ENCODE measurements at places on chromosomes 4 and X. TPM values are rescaled to one million over a fixed set of nuclear protein-coding genes. Genes with fewer than 3 reads are reported as not detected.

GRCh38 chr4:188107931-188108843, 1.2 kb downstream of the TRIML2 start:
- H3K4me3 ChIP-seq, result peak overlapping the region; percentile 20
- no peak for DNase-seq
- peaks cover 35% of the 10 kb centered on the region for H3K4me1 ChIP-seq
- peak overlapping the region; percentile 74 for H3K27ac ChIP-seq
- H3K27me3 ChIP-seq, result no peaks in the 10 kb centered on the region

GRCh38 chr4:117010671-117011070, 74.7 kb downstream of the TRAM1L1 start:
- H3K27ac ChIP-seq, result no peak overlapping the region
- no peak for DNase-seq
- no peaks in the 10 kb centered on the region for H3K36me3 ChIP-seq
- no peak overlapping the region for H3K4me3 ChIP-seq

Gene NXF2B
- not detected for total RNA-seq

Gene PALLD
- total RNA-seq, result 396 TPM

- H3K27me3 ChIP-seq, result peaks cover 5% of the 10 kb centered on the region
- no peak overlapping the region for H3K4me3 ChIP-seq
- no peaks in the 10 kb centered on the region for H3K36me3 ChIP-seq
- no peaks in the 10 kb centered on the region for H3K4me1 ChIP-seq
Observed at GRCh38 chrX:136325377-136325776, 24.6 kb downstream of the ADGRG4 start.

DNA sequence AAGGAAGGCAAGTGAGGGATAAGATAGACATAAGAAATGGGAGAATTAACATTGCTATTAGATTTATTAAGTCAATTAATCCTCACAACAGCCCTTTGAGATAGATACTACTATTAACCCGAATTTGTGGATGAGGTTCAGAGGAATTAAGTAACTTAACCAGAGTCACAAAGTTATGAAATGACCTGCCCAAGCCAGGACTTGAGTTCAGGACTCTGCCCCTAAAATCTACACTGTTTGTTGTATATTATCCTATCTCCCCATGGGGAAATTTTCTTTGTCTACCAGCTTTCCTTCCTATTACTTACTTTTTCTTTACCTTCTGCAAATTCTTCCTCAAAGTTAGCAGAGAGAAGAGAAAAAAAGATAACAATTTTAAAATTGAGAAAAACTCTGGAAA, 33.4 kb upstream of the UBQLN2 start:
- no peaks in the 10 kb centered on the region for H3K4me1 ChIP-seq
- H3K27me3 ChIP-seq, result no peaks in the 10 kb centered on the region
- DNase-seq, result no peak
- H3K36me3 ChIP-seq, result no peaks in the 10 kb centered on the region

GRCh38 chr4:60002603-60003337, 1197.4 kb upstream of the ADGRL3 start:
- H3K4me3 ChIP-seq, result no peak overlapping the region
- H3K4me1 ChIP-seq, result no peaks in the 10 kb centered on the region
- H3K36me3 ChIP-seq, result no peaks in the 10 kb centered on the region
- peaks cover 4% of the 10 kb centered on the region for H3K27me3 ChIP-seq
- H3K27ac ChIP-seq, result no peak overlapping the region
- no peak for DNase-seq

Gene PNCK
- 5.1 TPM for total RNA-seq

- no peaks in the 10 kb centered on the region for H3K4me1 ChIP-seq
- H3K36me3 ChIP-seq, result no peaks in the 10 kb centered on the region
- no peak overlapping the region for H3K4me3 ChIP-seq
Observed at GRCh38 chr4:183783991-183784553, 121.0 kb upstream of the STOX2 start.

DNA sequence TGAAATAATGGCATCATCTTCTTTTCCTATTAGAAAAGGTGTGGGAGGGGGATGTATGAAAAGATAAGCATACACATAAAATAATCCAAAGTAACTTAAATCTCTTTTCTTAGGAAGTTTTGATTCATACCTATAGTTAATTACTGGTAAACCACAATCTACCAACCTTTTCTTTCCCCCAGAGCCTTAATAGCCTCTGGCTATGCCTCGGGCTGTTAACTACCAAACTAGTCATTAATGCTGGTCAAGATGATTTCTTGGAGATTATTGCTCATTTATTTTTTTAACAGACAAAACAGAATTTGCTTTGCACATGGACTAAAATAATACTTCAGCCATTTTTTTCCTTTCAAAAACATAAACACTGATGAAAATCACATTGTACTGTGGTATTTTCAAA, 16.9 kb downstream of the NAA11 start:
- no peaks in the 10 kb centered on the region for H3K36me3 ChIP-seq
- H3K27me3 ChIP-seq, result no peaks in the 10 kb centered on the region
- H3K4me1 ChIP-seq, result no peaks in the 10 kb centered on the region

DNA sequence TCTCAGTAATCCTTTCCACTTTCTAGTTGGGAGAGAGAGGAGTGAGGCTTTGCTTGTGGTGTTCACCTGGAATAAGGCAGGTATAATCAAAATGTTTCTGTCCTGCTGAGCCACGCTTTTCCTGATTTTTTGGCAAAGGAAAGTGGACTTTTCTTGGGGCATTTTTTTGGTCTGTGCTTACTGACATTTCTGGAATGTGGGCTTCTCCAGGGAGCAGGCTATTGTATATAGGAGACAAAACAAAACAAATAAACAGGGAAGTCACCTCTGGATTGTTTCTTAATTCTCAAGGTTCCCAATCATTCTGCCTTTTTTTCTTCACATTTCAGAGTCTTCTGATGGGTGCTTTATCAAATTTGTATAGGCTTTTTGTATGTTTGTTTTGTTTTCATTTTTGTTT, 25.7 kb upstream of the RP2 start:
- DNase-seq, result no peak
- H3K27ac ChIP-seq, result no peak overlapping the region
- no peaks in the 10 kb centered on the region for H3K36me3 ChIP-seq
- H3K4me1 ChIP-seq, result no peaks in the 10 kb centered on the region

- no peak overlapping the region for H3K27ac ChIP-seq
- no peak for DNase-seq
- peaks cover 7% of the 10 kb centered on the region for H3K4me1 ChIP-seq
- no peak overlapping the region for H3K4me3 ChIP-seq
Observed at GRCh38 chr4:76296286-76296820, 10.2 kb upstream of the STBD1 start.

- no peaks in the 10 kb centered on the region for H3K27me3 ChIP-seq
- no peak for DNase-seq
- H3K36me3 ChIP-seq, result no peaks in the 10 kb centered on the region
- no peak overlapping the region for H3K4me3 ChIP-seq
- peaks cover 26% of the 10 kb centered on the region for H3K4me1 ChIP-seq
Observed at GRCh38 chr4:24108567-24108966, 218.7 kb upstream of the PPARGC1A start.

DNA sequence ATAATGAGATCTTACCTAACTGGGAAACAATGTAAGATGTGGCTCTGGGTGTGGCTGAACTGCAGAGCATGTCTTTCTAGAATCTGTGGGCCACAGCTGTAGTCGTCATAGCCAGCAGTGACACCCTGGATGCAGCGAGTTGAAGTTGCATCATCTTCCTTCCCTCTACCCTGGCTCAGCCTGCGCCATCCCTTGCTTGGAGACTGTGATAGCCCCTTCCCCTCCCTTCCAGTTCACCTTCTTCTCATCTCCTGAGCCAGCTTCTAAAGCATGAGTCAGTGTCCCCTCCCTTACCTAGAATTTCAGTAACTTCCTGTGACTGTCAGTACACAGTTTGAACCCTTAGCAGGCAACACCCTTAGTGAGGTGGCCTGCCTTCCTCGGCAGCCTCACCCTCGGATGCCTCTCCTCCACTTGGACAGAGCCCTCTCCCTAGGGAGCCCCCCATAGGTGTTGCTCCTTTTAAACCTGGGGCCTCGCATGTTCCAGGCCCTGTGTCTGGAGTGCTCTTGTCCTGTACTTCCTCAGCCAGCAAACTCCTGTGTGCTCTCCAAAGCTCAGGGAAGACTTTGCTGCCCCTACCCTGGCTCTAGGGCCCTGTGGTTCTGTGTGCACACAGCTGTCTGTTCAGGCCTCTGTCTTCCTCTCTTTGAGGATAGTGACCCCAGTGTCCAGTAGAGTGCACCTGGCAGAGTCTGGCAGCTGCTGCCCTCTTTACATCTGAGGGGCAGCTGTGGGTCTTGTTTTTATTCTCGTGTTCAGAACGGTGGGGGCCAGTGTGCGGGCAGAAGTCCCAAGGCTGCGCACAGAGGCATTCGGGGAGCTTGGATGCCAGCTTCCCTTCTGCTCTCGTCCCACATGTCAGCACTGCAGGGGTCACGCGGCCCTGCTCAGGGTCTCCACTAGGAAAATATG, 43.7 kb upstream of the TADA2B start:
- H3K4me1 ChIP-seq, result no peaks in the 10 kb centered on the region
- H3K4me3 ChIP-seq, result no peak overlapping the region
- peaks cover 47% of the 10 kb centered on the region for H3K36me3 ChIP-seq
- H3K27me3 ChIP-seq, result no peaks in the 10 kb centered on the region

Gene DRD5
- total RNA-seq, result not detected

DNA sequence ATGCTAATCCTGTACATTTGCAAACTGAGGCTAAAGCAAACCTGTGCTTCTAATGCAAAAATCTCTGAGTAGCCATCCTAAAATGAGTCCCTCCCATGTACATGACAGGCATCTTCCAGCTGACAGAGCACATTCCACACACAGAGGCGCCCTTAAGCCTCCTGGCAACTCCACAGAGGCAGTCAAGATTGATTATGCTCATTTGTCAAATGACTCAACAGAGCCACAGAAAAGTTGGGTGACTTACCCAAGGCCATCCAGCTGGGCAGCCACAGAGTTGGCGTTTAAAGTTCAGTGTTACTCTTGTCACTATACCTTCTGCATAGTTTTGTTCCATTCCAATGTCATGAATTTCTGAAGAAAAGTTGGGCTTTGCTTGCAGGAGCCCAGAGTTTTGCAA, 394.6 kb upstream of the FGF13 start:
- no peaks in the 10 kb centered on the region for H3K27me3 ChIP-seq
- no peak for DNase-seq
- no peak overlapping the region for H3K4me3 ChIP-seq
- no peaks in the 10 kb centered on the region for H3K4me1 ChIP-seq
- H3K27ac ChIP-seq, result no peak overlapping the region

DNA sequence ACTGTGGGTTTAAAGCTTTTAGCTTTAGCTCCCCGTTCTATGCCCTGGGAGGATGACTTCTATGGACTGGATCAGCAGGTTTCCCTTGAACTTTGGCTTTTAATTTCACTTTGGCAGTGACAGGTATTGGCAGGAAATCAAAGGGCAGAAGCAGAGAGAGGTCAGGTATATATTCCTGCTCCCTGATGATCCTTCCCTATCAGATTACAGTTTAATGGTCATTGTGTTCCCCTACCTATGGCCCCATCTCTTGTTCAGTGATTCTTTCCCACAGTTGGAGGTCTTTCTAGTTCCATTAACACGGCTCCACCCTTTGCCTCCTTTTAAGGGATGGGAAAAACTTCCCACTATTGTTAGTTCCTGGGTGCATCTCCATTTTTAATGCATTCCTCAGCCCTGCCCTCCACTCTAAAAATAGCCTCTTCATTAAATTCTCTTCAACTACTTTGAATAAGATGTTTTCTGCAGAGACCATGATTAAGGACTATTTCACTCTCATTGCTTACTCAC, 107.8 kb upstream of the TMEM47 start:
- no peaks in the 10 kb centered on the region for H3K36me3 ChIP-seq
- no peaks in the 10 kb centered on the region for H3K4me1 ChIP-seq
- no peak overlapping the region for H3K27ac ChIP-seq
- H3K4me3 ChIP-seq, result no peak overlapping the region
- DNase-seq, result no peak

Gene DTHD1
- not detected for total RNA-seq

Gene GLOD5
- not detected for total RNA-seq

DNA sequence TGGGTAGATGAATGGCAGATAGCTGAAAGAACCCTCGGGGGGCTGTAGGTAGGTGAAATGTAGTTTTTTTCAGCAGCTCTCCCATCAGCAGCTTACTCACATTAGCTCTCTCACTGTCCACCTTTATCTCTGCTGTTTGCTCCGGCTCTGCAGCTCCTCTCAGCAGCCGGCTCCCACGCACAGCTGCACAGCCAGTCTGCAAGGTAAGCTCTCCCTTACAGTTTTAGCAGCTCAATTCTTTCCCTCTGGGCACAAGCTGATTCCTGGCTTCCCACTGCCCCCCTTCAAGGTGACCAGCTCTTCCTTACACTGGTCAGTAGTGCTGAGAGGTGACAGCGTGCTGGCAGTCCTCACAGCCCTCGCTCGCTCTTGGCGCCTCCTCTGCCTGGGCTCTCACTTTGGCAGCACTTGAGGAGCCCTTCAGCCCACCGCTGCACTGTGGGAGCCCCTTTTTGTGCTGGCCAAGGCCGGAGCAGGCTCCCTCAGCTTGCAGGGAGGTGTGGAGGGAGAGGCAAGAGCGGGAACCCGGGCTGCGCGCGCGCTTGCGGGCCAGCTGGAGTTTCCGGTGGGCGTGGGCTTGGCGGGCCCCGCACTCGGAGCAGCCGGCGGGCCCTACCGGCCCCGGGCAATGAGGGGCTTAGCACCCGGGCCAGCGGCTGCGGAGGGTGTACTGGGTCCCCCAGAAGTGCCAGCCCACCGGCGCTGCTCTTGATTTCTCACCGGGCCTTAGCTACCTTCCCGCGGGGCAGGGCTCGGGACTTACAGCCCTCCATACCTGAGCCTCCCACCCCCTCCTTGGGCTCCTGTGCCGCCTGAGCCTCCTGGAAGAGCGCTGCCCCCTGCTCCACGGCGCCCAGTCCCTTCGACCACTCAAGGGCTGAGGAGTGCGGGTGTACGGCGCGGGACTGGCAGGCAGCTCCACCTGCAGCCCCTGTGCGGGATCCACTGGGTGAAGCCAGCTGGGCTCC, 393.6 kb downstream of the CENPC start:
- no peak overlapping the region for H3K27ac ChIP-seq
- peaks cover 6% of the 10 kb centered on the region for H3K4me1 ChIP-seq
- H3K36me3 ChIP-seq, result no peaks in the 10 kb centered on the region
- H3K27me3 ChIP-seq, result no peaks in the 10 kb centered on the region

Gene S100G
- total RNA-seq, result not detected

DNA sequence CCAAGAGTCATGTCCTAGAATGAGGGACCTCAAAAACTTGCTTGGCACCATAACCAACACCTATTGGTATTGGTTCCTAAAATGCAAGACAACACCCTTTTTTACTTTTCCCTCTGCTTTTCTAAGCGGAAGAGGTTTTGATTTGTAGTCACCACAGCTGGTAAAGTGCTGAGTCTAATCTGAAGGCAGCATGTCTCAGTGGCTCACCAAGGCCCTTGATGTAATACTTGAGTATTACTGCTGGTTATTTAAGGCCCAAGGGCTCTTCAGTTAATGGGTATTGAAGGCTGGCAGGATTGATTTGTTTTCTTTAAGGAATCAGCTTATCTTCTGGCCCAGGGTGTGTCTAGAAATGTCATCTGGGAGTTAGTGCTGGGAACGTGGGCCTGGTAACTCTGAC, 735.1 kb downstream of the GLUD2 start:
- H3K4me3 ChIP-seq, result no peak overlapping the region
- H3K4me1 ChIP-seq, result no peaks in the 10 kb centered on the region
- no peak overlapping the region for H3K27ac ChIP-seq

- H3K27ac ChIP-seq, result no peak overlapping the region
- H3K4me3 ChIP-seq, result no peak overlapping the region
- peaks cover 5% of the 10 kb centered on the region for H3K4me1 ChIP-seq
- no peak for DNase-seq
- no peaks in the 10 kb centered on the region for H3K27me3 ChIP-seq
Observed at GRCh38 chr4:146058531-146058930, 117.0 kb upstream of the LSM6 start.

Gene ERCC6L
- total RNA-seq, result 1.1 TPM

GRCh38 chrX:155005190-155005589, 17.3 kb downstream of the F8 start:
- DNase-seq, result no peak
- H3K27me3 ChIP-seq, result no peaks in the 10 kb centered on the region
- no peak overlapping the region for H3K4me3 ChIP-seq
- no peaks in the 10 kb centered on the region for H3K4me1 ChIP-seq
- H3K27ac ChIP-seq, result no peak overlapping the region

Gene FAM149A
- 2.0 TPM for total RNA-seq

Gene BCAP31
- 172 TPM for total RNA-seq

Gene COX7B
- total RNA-seq, result 178 TPM

Data from osteocyte (in vitro differentiated cells).